Ovary (tissue), 10 donors: ENCODE measurements at places on chromosomes 2 and 18. TPM values are rescaled to one million over a fixed set of nuclear protein-coding genes. Genes with fewer than 3 reads are reported as not detected.

CAPN14 gene
- 0.05 TPM for total RNA-seq

ZNF521 gene
- 38.7 TPM for total RNA-seq

GPR39 gene
- total RNA-seq: 0.22 TPM

CACNB4 gene
- total RNA-seq: 1.0 TPM

IL1RL2 gene
- not detected for total RNA-seq

DSG2 gene
- total RNA-seq: 43.7 TPM

SERPINB10 gene
- total RNA-seq: not detected

IL36A gene
- total RNA-seq: not detected

SCN7A gene
- total RNA-seq: 133 TPM

HJURP gene
- total RNA-seq: not detected

CFAP65 gene
- total RNA-seq: 2.0 TPM

GRHL1 gene
- 2.4 TPM for total RNA-seq

DCC gene
- total RNA-seq: 0.15 TPM

TTC31 gene
- 20.2 TPM for total RNA-seq

ATP5MC3 gene
- 112 TPM for total RNA-seq

DNAJC5G gene
- total RNA-seq: not detected

DSC2 gene
- total RNA-seq: 12.6 TPM

FAM124B gene
- 1.5 TPM for total RNA-seq

CAB39 gene
- total RNA-seq: 44.9 TPM
